ENCODE measurements at places on chromosomes 7 and 10. TPM values are rescaled to one million over a fixed set of nuclear protein-coding genes. Genes with fewer than 3 reads are reported as not detected.

SCART1 gene
- total RNA-seq, result 1.2 TPM

THSD7A gene
- total RNA-seq, result 30.4 TPM

FAM221A gene
- 14.5 TPM for total RNA-seq

ZNF33B gene
- 57.7 TPM for total RNA-seq

RASSF4 gene
- 15.7 TPM for total RNA-seq

LRGUK gene
- 11.8 TPM for total RNA-seq

ACBD7 gene
- 54.2 TPM for total RNA-seq

PTPRN2 gene
- 84.9 TPM for total RNA-seq
